ENCODE measurements at places on chromosomes 5 and 9.

DNA sequence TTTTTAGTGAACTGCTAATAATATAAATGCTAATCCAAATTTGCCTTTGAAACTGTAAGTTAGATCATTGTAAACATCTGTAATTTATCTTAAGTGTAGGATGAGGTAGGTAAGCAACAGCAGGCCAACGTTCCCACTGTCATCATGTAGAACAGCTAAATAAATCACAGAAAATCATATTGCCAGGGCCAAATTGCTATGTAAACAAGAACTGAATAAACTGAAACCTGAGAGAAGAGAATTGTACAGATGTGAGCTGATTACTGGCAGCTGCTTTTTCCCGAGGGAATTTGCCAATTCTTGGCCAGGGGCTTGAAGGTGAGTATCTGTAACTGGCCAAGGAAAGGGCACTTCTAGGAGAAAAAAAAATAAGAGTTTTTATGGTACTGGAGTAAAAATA is 97.6 kb downstream of the CDH10 start:
- DNase-seq = no peak

DNA sequence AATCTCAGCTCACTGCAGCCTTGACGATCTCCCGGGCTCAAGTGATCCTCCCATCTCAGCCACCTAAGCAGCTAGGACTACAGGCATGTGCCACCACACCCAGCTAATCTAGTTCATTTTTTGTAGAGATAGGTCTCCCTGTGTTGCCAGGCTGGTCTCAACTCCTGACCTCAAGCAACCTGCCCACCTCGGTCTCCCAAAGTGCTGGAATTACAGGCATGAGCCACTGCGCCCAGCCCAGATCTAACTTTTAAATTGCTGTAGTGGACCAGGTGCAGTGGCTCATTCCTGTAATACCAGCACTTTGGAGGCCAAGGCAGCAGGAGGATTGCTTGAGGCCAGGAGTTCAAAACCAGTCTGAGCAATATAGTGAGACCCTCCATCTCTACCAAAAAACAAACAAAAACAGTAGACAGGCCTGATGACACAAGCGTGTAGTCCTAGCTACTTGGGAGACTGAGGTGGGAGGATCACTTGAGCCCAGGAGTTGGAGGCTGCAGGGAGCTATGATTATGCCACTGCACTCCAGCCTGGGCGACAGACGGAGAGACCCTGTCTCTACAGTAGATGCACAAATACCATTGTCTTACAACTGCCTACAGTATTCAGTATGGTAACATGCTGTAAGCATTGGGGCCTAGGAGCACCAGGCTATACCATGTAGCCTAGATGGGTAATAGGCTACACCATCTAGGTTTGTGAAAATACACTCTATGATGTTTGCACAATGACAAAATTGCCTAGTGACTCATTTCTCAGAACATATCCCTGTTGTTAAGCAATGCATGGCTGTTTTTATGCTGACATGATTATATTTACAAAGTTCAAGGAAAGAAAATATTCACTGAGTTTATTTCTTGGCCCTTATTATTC is 1.5 kb upstream of the SIT1 start:
- no peak for DNase-seq

DNA sequence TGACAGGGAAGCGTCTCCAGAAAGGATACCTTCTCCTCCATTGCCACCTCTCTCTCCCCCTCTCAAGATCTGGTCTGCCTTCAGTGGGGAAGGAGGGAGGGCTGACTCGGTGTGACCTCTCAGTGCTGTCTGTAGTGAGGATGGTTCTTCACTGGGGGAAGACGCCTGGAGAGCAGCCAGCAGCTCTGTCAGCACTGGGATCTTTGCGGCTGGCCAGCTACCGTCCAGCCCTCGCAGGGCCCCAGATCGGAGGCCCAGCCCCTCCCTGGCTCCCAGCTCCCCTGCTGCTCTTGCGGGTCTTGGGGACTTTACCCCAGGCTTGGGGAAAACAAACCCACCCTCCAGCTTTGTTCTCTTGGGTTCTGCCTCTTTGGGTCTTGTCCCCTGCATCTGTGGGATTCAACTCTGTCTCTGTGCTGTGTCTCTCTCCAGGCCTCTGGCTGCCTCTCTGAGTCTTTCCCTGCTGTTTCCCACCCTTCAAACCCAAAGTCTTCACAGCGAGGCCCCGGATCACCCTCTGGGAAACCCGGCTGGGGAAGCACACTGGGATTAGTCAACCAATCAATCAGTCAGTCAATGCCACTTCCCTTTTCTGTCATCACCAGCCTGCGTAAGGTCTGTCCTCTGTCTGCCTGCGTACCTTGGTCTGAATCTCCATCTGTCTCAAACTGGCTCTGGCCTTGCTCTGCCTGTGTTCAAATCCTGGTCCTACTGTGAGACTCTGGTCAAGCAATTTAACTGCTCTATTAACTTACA is 23.0 kb downstream of the FGF18 start:
- no peak for DNase-seq

- DNase-seq = no peak
These were observed 80.6 kb upstream of the IL6ST start for GRCh38 chr5:56075361-56075760.

GRCh38 chr9:13032585-13032984 is 246.9 kb downstream of the MPDZ start:
- DNase-seq = no peak

GRCh38 chr5:149015126-149015525 is 47.7 kb downstream of the SH3TC2 start:
- no peak for DNase-seq

- no peak for DNase-seq
These were observed 39.1 kb downstream of the RETREG1 start for GRCh38 chr5:16577677-16578076.

- no peak for DNase-seq
These were observed 47.5 kb downstream of the TENT4A start for GRCh38 chr5:6760686-6761085.

DNA sequence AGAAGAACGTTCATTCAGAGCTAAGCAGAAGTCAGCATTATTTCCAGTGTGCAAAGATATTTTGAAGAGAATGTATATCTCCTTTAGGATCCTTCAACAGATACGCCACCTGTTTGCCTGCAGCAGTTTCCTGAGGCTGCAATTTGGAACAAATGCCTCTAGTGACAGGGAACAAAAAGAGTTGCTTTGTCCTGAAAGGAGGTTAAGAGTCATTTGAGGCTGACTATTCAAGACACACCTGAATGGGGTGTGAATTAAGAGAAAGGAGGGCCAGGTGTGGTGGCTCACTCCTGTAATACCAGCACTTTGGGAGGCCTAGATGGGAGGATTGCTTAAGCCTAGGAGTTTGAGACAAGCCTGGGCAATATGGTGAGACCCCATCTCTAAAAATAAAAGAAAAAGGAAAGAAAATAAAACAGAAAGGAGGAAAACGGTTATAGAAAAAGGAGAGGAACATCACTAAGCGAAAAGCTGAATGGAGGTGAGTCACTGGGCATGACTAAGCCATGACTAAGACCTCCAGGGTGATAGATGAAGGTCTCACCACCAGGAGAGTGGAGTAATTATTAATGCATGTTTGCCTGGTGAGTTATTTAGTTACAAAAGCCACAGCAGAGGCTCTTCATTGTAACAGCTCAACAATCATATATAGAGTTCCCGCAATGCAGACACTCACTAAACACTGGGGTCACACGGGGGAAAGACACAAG is 255.2 kb upstream of the TNC start:
- DNase-seq = no peak

DNA sequence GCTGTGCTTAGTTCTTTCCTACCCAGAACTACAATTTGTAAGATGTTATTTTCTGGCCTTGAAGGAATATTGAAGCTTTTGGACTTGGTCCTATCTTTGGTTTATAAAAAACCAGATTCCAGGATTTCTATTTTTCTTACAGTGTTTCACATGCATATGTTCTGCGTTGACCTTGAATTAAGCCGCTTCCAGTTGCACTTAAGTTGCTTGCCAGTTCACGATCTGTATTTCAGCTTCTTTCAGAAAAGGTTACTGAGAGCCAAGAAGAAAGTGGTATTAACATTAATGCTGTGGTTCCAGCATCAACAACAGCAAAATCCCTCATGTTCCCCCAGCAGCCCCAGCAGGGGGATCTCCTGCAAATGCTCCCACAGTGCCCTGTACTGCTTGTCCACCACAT is 156.4 kb upstream of the ADAMTS16 start:
- DNase-seq = no peak

GRCh38 chr9:131840751-131841702 is 101.2 kb upstream of the RAPGEF1 start:
- no peak for DNase-seq

DNA sequence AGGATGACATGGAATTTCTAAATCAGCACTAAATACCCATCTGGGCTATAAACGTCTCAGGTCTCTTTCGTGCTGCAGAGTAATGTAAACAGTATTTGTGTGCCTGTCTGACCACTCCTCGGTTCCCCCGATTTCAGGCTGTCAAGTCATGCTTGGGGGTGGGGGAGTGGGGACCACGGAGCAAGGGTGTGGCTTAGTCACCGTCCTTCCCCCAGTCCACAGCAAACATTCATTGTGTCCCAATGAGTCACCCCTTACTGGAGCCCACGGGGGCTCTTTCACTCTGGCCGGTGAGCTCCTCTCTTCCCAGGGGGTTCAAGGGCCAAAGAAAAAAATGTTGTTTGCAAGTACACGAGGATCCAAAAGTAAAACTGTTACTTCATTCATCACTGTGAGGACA is 72.4 kb upstream of the ICE1 start:
- no peak for DNase-seq

Measured in left renal cortex interstitium (tissue), 4 donors.